ENCODE measurements at places on chromosomes 12 and 14.

- no peak for DNase-seq
Observed at GRCh38 chr12:123936956-123937706, 35.5 kb downstream of the CCDC92 start.

GRCh38 chr12:3723916-3724805 is 28.7 kb downstream of the CRACR2A start:
- no peak for DNase-seq

- DNase-seq: no peak
Observed at GRCh38 chr12:55499810-55500252, 7.7 kb downstream of the OR6C68 start.

GRCh38 chr14:91317381-91318308 is 73.1 kb upstream of the GPR68 start:
- peak; percentile 90 for DNase-seq

GRCh38 chr14:91839749-91840148 is 27.6 kb downstream of the TC2N start:
- no peak for DNase-seq

- DNase-seq: peak; percentile 57
Observed at GRCh38 chr14:95527387-95528002, 7.4 kb upstream of the GLRX5 start.

GRCh38 chr12:4160314-4161040 is 113.1 kb upstream of the CCND2 start:
- DNase-seq: no peak

DNA sequence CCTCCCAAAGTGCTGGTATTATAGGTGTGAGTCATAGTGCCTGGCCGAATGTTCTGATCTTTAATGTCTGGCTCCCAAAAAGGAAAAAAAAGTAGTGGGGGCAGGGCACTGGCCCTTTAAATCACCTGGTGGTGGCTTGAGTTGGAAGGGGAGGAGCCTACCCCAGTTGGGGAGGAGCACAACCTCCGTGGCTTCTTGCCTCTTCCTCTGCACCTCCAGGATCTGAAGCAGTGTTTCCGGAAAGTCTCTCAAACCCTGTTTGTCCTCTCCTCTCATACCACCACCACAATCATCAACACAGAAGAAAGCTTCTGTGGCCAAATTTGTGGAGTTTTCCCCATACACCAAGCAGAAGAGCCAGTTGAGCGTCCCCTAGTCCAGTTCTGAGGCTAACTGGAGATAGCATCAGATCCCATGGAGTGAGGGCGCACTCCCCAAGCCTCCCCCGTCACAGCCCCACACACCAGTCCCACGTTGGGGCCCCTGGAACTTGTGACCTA is 24.3 kb upstream of the RCOR1 start:
- DNase-seq: peak; percentile 48

DNA sequence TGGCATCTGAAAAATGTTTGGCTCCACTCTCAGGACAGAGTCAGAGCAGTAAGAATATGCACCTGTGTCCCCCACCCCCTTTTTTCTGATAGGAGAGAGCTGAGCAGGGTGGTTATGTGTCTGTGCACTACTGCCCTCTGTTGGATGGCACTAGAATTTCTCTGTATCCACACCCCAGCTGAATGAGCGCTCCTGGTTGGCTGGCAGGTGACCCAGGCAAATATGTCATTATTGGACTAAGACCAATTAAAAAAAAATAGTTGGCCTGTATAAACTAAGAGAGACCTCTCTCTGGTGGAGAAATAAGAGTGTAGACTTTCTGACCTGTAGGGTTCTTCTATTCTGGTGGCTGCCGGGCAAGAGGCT is 107.0 kb downstream of the PTCSC3 start:
- DNase-seq: peak; percentile 20

DNA sequence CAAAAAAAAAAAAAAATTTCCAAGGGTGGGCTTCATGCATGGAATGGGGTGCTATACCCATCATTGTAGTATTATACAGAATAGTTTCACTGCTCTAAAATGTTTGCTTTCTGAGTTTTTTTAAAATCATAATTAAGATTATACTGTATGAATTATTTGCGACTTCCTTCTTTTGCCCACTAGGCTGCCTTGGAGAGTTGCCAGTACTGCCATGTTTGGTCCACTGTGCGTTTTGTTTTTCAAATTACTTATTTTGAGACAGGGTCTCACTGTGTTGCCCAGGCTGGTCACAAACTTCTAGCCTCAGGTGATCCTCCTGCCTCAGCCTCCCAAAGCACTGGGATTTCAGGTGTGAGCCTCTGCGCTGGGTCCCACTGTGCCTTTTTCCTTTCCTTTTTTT is 19.9 kb downstream of the PLBD2 start:
- no peak for DNase-seq

DNA sequence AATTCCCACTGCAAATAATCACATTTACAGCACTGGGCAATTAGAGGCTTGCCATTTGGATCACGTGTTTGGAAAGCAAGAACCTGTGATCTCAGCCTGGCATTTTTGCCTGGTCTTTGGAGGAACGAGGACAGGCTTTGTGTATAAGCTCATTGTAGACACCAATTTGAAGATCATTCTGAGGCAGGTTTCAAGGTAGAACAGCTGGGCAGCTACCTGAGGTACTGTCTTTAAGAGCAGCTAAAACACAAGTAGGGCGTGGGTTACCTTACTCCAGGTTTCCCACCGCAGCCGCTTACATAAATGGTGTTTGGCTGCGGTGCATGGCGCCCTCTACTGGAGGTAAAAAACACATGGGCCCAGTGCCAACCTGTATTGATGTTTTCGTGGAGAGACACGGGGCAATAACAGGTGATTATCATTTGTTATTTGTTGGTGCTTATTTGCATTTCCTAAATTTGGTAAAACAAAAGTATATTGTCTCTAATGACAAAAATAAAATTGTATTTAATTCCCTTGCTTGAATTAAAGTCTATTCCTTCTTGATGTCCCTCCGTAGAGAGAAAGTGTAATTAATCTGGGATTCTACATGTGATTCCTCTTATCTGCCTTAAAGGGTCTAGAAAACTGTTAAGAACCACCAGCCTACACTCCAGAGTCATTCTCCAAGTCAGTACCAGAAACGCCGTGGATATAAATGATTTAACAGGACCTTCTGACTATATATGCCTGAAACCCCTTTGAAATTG is 69.7 kb downstream of the SVOP start:
- DNase-seq: peak; percentile 69

- DNase-seq: no peak
Observed at GRCh38 chr12:47782372-47782770, 9.3 kb downstream of the SLC48A1 start.

All from activated naive CD8-positive, alpha-beta T cell treated with anti-CD3 and anti-CD28 coated beads, Interleukin-2, amount 50 U/mL, for 24 hours (primary cell).